ENCODE measurements at places on chromosomes 6 and 20.

- DNase-seq = peak; percentile 8
Observed at GRCh38 chr6:163759542-163759941, 345.0 kb downstream of the QKI start.

GRCh38 chr6:130516604-130517003 lies 150.8 kb downstream of the TMEM200A start:
- DNase-seq = no peak

- DNase-seq = peak; percentile 66
Observed at GRCh38 chr6:37051138-37052026, 45.9 kb downstream of the FGD2 start.

DNA sequence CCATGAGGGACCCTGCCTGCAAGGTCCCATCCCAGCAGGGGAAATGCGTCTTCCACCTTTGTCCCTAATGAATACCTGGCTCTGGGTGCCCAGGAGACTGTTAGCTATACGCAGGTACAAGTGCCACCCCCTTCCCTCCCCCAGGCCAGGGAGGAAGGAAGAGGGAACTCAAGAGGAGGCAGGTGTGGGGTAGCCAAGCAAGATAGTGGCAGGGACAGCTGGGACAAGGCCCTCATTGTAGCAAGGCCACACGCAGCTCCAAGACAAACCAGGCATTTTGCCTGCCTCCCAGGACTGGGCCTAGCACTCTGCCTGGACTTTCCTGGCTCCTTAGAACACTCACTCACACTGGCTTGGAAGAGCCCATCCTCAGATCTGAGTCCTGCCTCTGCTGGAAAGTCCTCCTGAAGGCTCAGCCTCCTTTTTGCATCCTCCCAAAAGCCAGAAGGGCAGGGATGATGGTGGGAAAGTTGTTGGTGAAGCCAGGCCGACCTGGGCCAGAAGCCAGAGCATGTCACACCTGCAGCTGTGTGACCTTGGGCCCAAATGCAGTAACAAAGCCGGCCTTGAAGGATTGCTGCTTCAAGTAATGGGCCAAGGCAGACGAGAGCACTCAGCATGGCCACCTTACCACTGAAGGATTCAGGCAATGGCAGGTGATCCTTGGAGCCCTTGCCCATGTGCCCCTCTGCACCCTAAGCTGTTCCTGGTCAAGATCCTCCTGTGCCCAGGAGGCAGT lies 27.7 kb downstream of the SNPH start:
- DNase-seq = no peak

DNA sequence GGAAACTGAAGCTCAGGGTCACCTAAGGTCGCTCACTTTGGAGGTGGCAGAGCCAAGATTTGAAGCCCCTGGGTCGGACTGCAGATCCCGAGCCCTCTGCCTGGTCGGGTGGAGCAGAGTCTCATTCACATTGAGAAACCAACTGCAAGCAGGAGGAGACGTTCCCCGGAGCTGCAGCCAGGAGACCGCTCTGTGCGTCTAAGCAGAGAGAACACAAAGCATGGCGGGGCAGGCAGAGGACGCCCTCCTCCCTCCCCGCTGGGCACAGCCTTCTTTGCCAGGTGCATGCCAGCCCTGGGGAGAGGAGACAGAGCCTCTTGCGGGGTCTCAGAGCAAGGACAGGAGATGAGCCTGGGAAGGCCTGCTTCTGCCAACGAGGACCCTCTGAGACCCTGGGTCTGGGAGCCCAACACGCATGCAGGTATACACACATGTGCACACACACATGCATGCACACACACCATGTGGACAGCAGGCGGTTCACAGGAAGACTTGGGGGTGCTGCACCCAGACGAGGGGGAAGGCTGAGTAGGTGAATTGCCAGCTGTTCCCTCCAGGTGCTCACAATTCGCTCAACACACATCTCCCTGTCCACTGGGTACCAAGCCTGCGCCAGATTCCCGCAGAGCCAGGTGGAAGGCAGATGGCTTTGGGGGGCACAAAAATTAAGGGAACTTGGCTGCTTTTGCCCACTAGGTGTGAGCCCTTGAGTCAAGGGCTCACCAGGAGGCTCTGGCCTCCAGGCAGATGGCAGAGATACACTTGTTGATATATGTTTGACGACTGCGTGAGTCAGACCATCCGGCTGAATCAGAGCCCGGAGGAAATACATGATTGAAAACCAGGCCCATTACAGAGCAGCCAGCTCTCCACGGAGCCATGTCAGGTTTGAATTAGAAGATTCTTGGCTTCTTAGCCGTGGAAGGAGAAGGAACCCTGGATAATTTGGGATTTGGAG lies 5.5 kb upstream of the NTSR1 start:
- peak; percentile 95 for DNase-seq

GRCh38 chr20:31788578-31788977 lies 30.6 kb upstream of the MYLK2 start:
- DNase-seq = peak; percentile 49

DNA sequence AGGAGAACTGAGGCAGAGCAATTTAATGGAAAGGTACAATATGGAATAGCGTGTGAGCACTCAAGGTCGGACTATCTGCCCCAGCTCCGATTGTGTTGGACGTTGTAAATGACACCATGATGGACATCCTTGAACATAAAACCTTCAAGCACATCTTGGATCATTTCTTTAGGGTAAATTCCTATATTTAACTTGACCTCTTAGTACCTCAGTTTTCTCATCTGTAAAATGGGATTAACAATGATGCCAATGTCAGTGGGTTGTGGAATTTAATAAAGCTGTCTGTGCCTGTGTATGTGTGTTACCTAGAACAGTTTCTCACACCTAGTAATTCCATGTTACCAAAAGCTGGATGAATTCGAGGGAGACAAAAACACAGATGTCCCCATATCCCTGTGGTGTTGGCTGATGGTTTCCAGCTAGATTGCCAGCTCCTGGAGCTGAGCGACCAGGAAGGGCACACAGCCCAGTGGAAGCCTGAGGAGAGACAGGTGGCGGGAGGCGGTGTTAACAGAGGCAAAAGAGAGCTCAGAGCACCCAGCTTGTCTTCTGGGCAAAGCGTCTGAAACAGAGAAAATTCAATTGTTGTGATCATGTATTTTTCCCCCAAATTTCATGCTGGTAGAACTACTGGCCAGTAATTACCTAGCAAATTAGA lies 32.6 kb downstream of the MDFI start:
- no peak for DNase-seq

GRCh38 chr6:47464052-47464451 lies 13.5 kb upstream of the CD2AP start:
- peak; percentile 5 for DNase-seq

- DNase-seq = no peak
Observed at GRCh38 chr20:44069203-44070011, 117.6 kb downstream of the JPH2 start.

DNA sequence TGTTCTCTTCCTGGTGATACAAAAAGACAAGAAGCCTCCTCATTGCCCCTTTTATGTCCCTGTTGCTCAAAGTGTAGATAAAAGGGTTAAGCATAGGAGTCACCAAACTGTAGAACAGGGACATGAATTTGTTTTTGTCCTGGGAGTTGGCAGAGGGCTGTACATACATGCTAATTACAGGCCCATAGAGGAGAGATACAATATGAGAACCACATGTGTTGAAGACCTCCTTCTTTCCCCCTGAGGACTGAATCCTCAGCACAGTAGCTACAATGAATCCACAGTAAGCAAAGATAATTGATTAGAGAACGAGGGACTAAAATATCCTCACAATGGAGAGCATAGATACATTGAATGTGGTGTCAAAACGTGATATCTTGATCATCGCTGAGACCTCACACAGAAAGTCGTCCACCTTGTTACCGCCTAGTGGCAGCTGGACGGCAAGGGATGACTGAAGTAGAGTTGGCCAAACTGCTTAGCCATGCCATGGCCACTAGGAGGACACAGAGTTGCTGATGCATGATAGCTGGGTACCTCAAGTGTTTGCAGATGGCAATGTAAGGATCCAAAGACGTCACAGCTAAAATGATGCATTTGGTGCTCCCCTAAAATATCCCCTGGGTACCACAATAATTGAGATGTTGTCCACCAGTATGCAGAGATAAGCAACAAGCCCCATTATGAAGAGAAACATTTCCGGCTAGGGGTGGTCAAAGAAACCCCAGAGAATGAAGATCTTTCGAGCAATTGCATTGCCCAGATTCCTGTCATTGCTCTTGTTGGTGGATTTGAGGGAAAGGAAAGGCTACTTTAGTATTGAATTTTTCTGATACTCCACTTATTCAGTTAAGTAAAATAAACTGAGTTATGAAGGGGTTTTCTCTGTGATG lies 15.0 kb downstream of the OR2B3 start:
- peak; percentile 28 for DNase-seq

DNA sequence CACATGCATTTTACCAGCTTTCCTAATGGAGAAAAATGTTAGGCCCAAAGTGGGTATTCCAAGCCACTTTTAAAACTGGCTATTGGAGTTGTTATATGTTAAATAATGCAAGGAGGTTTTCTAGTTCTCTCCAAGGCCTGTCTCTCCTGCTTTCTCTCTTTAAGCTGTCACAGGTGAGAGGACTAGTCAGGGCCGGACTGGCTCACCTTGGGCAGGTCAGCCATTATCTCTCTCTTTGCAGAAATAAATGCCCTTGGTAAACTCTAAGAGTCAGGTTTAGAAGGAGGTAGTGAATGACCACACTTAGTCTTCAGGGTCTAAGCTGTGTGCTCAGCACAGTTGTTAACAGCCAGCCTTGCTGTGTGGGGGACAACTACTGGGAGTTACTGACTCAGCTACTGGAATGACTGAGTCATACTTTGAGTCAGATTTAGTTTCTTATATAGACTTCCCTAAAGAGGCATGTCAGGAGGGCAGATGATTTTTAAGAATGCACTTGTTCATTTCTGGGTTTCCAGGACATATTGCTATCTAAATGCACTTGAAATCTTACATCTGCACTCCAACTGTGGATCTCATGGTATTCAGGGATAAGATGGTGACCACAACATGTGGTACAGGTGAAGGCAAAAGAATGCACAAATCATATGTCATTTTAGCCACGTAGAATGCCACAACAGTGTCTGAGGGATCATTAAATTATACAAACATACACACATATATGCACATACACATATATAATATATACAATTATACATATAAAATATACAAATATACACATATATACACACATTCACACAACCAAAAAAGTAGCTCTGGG lies 719.4 kb downstream of the EPM2A start:
- peak; percentile 96 for DNase-seq

- DNase-seq = no peak
Observed at GRCh38 chr20:52481443-52481842, 289.9 kb upstream of the ZFP64 start.

GRCh38 chr6:149888659-149889058 lies 9.3 kb downstream of the RAET1E start:
- peak; percentile 67 for DNase-seq

DNA sequence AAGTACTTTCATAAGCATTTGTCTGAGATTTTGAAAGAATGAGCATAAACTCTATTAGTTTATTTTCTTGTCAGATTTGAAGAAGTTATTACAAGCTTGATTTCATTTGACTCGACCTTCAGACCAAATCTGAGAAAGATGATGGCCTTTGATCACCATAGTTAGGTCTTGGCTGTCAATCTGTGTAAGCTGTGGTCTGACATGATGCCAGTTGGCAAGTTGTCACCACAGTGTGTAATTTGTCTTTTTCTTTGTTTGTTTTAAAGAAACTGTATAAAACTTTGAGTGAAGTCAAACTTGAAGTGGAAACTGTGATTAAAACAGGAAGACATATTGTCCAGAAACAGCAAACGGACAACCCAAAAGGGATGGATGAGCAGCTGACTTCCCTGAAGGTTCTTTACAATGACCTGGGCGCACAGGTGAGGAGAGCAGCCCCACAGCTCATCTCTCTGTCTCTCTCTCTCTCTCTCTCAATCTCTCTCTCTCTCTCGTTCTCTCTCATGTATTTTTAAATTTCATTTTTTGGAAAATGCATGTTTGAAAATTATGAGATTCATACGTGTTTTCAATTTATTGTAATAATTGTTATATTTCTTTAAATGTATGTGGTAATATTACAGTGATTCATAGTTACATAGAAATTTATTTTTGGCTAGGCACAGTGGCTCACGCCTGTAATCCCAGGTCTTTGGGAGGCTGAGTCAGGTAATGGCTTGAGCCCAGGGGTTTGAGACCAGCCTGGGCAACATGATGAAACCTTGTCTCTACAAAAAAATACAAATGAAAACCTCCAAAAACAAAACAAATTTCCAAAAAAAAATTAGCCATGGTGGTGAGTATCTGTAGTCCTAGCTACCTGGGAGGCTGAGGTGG lies 208.1 kb downstream of the UTRN start:
- DNase-seq = peak; percentile 73

DNA sequence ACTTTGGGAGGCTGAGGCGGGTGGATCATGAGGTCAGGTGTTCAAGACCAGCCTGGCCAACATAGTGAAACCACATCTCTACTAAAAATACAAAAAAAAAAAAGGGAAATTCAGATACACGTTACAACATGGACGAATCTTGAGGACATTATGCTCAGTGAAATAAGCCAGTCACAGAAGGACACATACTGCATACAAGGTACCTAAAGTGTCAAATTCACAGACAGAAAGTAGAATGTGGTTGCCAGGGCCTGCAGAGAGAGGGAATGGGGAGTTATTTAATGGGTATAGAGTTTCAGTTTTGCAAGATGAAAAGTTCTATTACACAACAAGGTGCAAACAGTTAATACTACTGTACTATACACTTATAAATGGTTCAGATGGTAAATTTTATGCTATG lies 75.1 kb downstream of the SNX5 start:
- DNase-seq = no peak

DNA sequence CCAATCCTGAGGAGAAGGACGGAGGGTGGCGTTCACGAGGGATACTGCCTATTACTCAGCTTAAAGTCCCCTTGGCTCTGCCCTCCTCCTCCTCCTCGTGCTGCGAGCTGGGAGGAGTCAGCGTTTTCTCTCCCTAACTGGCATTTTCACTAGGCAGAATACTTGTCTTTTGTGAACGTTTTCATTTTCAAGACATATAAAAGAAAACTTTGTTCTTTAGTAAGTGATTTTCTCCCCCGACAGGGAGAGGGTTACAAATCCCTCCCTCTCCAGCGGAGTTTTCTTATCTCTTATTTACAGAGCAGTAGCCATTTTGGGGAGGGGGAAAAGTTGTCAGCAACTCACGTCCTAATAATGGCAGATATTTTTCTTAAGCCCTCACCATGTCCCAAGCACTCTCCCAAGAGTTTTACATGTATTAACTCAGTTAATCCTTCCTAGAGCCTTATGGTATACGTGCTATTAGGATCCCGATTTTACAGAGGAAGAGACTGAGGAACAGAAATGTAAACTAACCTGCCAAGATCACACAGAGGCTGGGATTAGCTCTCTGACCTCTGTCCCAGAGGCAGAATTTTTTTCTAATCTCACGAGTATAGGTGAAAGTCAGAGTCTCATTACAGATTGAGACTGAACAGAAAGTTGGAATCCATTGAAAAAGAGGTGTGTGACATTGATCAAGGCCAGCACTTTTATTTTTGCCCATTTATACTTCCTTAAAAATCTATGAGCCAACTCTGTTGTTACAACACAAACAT lies 30.0 kb upstream of the ZNF217 start:
- DNase-seq = peak; percentile 85

DNA sequence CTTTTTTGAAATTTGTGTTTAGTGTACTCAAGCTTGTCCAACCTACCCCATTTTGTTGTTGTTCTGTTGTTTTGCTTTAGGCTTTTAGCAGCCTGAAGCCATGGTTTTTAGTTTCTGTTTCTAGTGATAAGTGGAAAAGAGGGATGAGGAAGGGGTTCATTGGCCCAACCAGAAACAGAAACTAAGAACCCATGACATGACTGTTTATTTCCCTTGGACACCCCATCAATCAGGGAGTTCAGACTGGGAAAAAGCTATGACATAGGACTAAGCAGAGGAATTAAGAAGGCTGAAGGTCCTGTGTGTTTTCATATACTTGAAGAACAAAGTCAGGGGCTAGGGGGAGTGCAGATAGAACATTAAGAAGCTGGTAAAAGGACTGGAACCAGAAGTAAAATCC lies 194.5 kb upstream of the THEMIS start:
- DNase-seq = no peak

Data from fibroblast of mammary gland (primary cell).